Activated effector memory CD4-positive, alpha-beta T cell treated with Interleukin-2 at 50 U/mL for 16 hours (primary cell): ENCODE measurements at places on chromosomes 5 and 9.

GRCh38 chr5:6656680-6657079, 23.4 kb downstream of the SRD5A1 start:
- DNase-seq: no peak

DNA sequence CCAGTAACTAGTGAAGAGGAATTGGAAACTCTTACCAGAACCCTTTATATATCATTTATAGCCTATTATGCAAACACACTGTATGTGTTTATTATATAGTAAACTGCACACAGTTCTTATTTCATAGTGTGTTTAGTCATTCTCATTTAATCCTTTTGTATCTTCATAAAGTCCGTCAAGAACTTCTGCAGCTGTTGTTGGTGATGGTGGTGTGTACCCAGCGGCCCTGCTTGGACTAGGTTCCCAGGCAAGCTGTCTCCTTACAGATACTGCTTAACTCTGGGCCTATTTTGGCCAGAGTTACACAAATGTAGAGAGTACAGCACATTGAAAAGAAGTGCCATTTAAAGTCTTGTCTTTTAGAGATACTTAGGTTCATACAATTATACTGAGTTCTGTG, 231.9 kb downstream of the NDUFS4 start:
- DNase-seq: no peak

DNA sequence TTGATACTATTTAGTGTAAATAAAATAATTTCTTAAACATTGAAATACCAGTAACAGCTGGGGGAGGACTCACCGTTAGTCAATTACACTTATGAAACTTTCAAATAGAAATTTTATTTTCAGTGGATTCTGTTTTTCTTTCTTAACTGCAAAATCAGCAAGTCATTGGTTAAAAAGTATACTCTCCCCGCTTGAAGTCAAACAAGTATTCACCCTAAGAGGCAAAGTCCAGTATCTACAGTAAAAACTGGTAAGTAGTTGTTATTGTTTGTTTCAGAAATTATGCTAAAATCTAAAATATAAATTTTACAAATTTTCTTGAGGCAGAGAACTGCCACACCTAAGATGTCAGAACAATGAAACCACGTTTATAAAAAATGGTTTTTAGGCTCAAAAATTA, 22.4 kb downstream of the NREP start:
- no peak for DNase-seq

DNA sequence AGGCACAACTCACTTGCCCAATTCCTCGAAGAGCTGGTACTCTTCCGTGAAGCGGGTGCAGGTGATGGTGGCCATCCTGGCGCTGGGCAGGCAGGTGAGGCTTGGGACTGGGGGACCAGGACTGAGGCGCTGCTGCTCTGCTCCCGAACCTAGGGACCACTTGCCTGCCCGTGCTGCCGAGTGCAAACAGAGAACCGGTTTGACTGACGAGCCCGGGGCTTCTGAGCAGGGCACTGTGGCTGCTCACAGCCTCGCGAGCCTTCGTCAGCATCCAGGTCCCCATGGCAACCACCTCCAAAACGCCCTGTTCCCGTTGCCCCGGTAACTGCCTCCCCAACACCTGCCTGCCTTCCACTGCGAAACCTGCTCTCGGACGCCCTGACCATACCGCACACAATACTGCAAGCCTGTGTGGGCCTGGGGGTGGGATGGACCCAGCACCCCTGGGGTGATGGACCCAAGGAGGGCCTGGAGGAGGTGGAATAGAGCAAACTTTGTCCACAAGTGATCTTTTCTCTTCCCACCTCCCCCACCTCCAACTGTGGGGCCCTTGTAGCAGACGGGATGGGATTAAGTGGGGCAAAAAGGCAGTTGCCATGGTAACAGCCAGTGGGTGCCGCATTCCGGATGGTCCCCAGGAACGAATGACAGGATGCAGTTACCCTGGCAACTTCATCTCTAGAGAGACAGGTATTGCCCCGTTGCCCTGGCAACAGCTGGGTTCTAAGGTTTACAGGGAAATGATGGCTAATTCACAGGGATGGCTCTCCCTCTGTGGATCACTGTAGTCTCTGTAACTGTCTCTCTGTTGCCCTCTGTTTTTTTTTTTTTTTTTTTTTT, at the start of gene CAMK2A:
Gene CAMK2A (minus strand): TSS at position 223 of the 840 bp plus-strand sequence. CDS start 148 bp downstream, at position 75.
- DNase-seq: no peak

- DNase-seq: no peak
These were observed 90.0 kb downstream of the PCSK1 start for GRCh38 chr5:96343094-96343493.

- DNase-seq: no peak
These were observed 987 bp downstream of the RAB24 start for GRCh38 chr5:177302354-177303110.

DNA sequence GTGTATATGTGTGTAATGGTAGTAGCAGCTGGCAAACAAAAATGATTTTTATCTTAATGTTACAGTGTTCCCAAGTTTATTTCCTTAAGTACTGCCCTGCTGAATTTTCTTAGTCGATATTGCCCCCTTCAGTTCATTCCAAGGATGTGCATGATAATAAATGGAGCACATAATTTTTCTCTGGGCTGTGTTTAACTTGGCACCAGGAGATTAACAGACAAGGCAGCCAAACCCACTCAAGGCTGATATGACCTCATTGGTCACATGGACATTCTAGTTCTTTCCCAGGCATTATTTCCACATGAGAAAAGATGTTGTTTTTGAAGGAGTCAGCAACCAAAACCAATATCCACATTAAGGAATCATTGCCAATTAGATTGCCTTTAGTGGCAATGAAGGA, 61.8 kb downstream of the COX7C start:
- no peak for DNase-seq

DNA sequence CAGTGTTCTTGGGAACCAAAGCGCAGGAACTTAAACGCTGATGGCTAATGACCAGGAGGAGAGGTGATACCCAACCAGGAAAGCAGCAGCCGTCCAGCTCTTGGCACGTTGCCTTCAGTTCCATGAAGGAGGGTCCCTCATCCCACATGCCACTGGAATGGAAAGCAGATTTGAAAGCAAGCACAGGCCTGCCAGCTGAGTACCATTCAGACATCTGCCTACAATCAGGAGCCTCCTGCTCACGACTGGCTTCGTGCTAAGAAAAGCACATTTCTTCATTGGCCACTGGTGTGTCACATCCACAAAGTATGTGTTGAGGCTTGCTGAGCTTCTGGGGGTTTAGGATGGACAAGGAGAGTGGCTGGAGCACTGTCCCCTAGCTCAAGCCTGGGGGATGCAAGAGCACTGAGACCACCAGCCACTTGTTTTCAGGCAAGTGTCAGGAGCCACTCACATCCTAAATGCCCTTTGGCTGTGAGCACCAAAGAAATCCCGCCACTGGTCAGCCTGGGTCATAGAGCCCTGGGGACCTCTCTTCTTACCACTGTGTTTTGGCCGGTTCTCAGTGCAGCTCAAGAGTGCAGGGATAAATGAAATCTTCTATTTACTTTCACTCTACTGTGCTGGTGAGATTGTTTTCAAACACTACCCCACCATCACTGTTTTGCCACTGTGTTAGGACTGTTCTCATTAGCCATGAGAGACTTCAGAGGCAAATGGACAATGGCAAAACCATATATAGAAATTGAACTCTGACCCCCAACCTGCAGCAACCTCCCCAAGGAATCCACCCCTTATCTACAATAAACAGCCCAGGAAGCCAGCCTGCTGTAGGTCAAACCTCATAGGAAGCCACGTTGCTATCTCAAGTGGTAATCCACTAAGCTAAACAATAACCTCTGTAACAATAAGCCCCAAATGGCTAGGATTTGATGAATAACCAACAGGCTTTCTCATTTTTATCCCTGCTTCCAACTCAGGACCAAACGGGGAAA, 58.3 kb downstream of the MTX3 start:
- DNase-seq: no peak

DNA sequence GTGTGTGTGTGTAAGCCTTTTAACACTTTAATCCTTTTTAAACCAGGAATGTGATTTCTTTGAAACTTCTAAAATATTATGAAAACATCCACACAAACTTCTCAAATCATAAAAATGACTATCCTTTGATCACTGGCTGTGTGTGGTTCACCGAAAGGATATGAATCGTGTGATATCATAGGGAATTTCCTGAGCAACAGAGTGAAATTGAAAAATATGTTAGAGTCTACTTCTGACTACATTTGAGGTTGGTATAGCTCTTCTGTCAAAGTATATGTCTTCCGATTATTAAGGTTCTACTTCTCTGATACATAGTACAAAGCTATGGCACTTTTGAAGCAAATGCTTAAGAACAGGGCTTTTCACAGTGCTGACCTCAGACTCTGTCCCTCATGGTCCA, 40.3 kb downstream of the RGMB start:
- no peak for DNase-seq

- DNase-seq: no peak
These were observed 73.7 kb downstream of the SLC1A3 start for GRCh38 chr5:36680066-36680465.

DNA sequence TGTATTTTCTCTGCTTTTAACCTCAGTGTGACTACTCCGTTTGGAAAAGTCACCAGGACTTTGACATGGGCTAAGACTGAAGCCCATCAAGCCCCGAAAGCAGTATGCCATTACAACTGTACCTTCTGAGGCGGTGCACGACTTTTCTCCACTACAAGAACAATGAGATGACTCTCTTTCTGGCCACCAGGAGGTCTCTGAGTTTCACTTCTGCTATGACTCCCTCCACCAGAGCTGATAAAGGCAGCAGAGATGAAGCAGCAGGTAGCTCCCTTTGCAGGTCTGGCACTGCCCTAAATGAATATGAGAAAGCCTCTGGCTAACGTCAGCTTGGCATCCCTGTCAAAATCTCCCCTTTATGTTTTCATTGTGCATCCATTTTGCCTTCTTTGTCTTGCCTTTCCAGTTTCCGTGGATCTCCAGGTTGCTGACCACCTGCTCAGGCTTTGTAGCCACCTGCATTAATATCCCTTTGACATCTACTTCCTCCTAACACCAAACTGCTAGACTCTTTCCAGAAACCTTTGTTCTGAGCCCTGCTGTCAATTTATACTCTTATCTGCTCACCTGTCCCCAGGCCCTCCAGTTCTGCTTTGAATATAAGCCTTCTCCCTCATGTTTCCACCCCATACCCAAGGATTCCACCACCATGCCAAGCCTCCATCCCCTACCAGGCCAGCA, 221.7 kb downstream of the ZNF608 start:
- DNase-seq: no peak

GRCh38 chr5:72817076-72817481, 618 bp downstream of the TNPO1 start:
- DNase-seq: peak; percentile 30

- DNase-seq: no peak
These were observed 50.2 kb downstream of the C9orf50 start for GRCh38 chr9:129570450-129571297.

DNA sequence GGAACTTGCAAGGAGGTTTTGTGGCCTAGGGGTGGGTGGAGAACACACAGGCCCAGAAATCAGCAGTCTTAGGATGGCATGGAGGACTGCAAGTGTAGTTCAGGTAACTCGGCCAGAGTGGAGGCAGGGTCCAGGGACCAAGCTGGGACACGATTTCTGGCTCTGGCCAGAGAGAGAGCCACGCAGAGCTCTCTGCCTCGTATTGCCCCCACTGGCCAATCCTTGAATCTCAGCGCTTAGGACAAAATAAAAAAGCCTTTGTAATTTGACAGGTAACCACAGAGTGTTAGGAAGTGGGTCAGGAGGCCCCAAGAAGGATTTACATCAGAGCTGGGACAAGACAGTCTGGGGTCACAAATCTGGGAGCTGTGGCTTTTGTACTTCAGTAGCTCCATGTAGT, 11.7 kb downstream of the MAP3K1 start:
- DNase-seq: no peak
